ENCODE measurements at places on chromosomes 2 and 18. TPM values are rescaled to one million over a fixed set of nuclear protein-coding genes. Genes with fewer than 3 reads are reported as not detected.

DNA sequence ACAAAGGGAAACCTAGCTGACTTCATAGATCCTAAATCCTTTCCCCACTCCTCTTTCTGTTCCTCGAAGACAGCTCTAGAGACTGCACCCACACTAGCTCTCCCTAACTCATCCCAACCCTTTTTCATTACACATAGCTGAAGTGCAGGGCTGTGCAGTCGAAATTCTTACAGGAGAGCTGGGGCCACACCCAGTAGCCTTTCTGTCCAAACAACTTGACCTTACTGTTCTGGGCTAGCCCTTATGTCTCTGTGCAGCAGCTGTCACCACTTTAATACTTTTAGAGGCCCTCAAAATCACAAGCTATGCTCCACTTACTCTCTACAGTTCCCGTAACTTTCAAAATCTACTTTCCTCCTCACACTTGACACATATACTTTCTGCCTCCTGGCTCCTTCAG, 666.1 kb upstream of the PKDCC start:
- H3K36me3 ChIP-seq = no peaks in the 10 kb centered on the region
- no peak overlapping the region for H3K4me3 ChIP-seq
- H3K27me3 ChIP-seq = no peaks in the 10 kb centered on the region
- no peak overlapping the region for H3K27ac ChIP-seq
- DNase-seq = no peak
- H3K4me1 ChIP-seq = no peaks in the 10 kb centered on the region

DNA sequence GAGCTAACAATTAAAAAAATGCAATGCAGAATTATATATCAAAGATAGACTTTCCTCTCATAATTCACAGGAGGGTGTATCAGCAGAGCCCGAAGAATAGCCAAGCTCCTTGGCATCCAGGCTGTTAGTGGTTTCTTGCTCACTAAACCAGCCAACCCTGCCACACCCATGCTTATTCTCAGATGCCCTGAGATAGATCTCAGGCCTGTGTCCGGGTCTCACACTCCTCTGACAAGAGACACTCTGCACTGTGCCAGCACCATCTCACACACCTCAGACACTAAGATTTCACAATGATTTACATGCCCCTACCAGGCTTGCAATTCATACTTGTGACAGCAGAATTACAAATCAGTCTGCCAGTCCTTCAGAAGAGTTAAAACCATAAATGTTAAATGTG, 64.5 kb downstream of the OSBPL1A start:
- H3K27me3 ChIP-seq = no peaks in the 10 kb centered on the region
- H3K27ac ChIP-seq = no peak overlapping the region
- H3K36me3 ChIP-seq = no peaks in the 10 kb centered on the region

DNA sequence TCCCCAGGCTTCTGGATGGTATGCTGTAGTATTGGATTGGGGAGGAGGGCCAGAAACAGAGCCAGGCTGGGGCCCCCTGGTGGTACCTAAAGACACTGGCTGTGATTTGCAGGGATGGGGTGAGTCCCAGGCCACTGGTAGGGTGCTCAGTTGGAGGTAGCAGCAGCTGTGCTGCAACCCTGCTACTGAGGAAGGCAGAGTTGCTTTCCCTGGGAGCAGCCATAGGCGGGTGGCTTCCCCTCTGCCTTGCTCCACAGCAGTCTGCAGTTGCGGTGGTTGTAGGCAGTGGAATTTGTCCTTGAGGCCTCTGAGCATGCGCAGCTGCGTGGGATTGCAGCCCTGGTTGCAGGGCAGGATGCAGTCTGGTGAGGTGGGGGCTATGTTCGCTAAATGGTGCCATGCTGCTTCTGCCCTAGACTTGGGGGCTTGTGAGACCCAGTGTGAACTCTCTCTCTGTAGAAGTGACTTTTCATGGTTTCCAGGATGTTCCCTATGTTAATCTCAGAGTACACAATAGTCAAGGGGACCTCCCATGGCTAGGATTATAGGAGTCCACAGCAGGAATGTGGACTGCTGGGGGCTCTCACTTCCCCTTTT, 443.5 kb downstream of the XIRP2 start:
- H3K36me3 ChIP-seq = no peaks in the 10 kb centered on the region
- DNase-seq = no peak
- H3K27ac ChIP-seq = no peak overlapping the region
- no peak overlapping the region for H3K4me3 ChIP-seq
- H3K27me3 ChIP-seq = no peaks in the 10 kb centered on the region
- no peaks in the 10 kb centered on the region for H3K4me1 ChIP-seq

GRCh38 chr2:138147796-138148195, 183.5 kb downstream of the HNMT start:
- DNase-seq = no peak
- no peaks in the 10 kb centered on the region for H3K27me3 ChIP-seq
- H3K4me3 ChIP-seq = no peak overlapping the region
- H3K36me3 ChIP-seq = no peaks in the 10 kb centered on the region
- no peaks in the 10 kb centered on the region for H3K4me1 ChIP-seq
- H3K27ac ChIP-seq = no peak overlapping the region

DNA sequence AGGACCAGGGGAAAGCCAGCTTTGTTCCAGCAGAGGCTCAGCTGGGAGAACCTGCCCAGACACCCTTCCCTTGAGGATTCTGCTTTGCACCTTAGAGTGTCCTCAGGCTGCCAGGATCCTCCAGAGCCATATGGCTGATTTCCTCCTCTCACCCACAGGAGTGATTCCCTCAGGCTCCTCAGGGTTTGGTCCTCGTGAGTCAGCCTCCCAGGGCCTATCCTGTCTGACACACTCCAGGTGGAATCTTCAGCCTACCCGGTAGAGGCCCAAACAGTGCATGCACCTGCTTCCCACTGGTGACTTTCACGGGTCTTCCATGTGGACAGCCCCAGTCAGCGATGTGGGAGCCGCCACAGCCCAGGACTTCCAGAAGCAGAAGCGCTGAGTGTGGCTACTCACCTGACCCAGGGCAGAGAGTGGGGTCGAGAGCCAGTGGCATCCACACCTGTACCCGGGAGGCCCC, 73.3 kb downstream of the TFCP2L1 start:
- DNase-seq = no peak
- no peaks in the 10 kb centered on the region for H3K27me3 ChIP-seq
- no peak overlapping the region for H3K4me3 ChIP-seq
- H3K27ac ChIP-seq = peak overlapping the region; percentile 29
- no peaks in the 10 kb centered on the region for H3K36me3 ChIP-seq

DNA sequence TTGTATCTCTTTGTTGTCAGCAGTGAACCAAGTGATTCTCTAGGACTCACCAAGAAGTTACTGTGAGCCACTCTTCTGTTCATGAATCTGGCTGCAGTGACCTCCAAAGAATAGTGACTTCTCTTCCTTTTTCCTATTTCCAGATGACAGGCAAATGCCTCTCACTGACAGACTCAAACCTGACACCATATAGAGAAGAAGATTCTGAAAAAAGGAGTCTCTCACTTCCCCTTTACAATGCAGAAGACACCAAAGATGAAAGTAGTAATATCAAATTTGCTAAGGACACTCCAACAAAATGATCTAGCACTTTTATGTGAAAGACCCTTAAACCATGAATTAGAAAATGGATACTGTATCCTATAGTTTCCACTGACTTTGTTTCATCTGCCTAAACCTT, 44.4 kb upstream of the SETBP1 start:
- no peak for DNase-seq
- H3K4me1 ChIP-seq = no peaks in the 10 kb centered on the region
- no peak overlapping the region for H3K27ac ChIP-seq

GRCh38 chr2:39537150-39537549, 100.1 kb upstream of the MAP4K3 start:
- H3K27ac ChIP-seq = no peak overlapping the region
- H3K4me1 ChIP-seq = no peaks in the 10 kb centered on the region
- H3K27me3 ChIP-seq = no peaks in the 10 kb centered on the region
- DNase-seq = no peak

- no peaks in the 10 kb centered on the region for H3K4me1 ChIP-seq
- no peaks in the 10 kb centered on the region for H3K36me3 ChIP-seq
- no peaks in the 10 kb centered on the region for H3K27me3 ChIP-seq
- H3K27ac ChIP-seq = no peak overlapping the region
- H3K4me3 ChIP-seq = no peak overlapping the region
Observed at GRCh38 chr18:49250816-49251388, 209.5 kb downstream of the DYM start.

DNA sequence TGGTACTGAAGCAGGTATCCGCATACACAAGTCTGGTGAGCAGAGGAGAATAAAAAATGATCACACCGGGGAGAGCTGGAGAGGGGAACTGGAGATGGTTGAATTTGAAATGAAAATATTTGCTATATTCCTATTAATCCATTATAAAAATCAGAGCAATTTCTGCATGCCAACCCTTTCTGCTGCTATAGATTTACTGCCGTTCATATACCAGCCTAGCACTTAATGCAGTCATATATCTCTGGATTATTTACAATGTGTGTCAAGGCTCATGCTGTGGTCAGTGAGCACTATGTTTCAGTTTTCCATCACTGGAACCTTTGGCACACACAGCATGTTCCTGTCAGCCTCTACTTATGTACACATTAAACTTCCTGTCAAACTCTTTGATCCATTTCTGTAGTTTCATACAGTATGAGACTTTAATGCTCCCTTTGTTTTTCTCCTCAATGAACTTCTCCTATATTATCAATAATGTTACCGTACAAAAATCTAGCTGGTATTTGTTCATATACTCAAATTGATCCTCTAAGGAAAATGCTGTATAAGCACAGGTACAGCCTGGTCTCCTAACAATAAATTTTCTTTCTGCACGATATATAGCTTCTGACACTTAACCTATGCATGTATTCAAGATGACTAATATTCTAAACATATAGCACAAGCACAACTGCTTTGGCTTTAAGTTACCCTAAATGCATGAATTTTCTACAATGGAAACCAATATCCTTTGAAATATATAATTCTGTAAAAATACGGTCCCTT, 36.7 kb downstream of the FANCL start:
- DNase-seq = no peak
- no peaks in the 10 kb centered on the region for H3K4me1 ChIP-seq
- no peak overlapping the region for H3K27ac ChIP-seq
- H3K27me3 ChIP-seq = no peaks in the 10 kb centered on the region

- no peaks in the 10 kb centered on the region for H3K4me1 ChIP-seq
- no peak overlapping the region for H3K27ac ChIP-seq
- no peak overlapping the region for H3K4me3 ChIP-seq
- peaks cover 24% of the 10 kb centered on the region for H3K27me3 ChIP-seq
- no peaks in the 10 kb centered on the region for H3K36me3 ChIP-seq
- no peak for DNase-seq
Observed at GRCh38 chr18:65749841-65750240, 971 bp upstream of the CDH7 start.

DNA sequence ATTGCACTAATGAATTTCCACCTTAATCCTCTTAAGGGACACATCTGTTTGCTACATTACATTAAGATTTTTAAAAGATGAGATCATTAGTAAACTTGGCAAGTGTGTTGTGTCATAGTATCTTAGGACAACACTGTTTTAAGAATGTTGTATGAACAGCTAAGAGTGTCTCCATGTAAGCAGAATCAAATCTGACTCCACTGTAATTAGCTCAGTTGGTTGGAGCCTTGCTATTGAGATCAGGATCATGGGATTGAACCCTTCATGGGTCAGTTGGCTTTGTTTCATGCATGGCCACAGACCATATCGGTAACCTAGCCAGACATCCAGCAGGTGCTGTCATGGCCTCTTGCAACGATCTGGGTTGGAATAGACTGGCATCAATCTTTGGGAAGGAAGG, 5.2 kb downstream of the FHOD3 start:
- H3K36me3 ChIP-seq = no peaks in the 10 kb centered on the region
- DNase-seq = no peak
- no peak overlapping the region for H3K27ac ChIP-seq
- H3K27me3 ChIP-seq = no peaks in the 10 kb centered on the region
- H3K4me3 ChIP-seq = no peak overlapping the region

DYSF gene
- total RNA-seq = 4.8 TPM

PLCL1 gene
- total RNA-seq = 6.6 TPM

VWC2L gene
- total RNA-seq = not detected

BMP10 gene
- total RNA-seq = not detected

SLC38A11 gene
- 2.2 TPM for total RNA-seq
